Stimulated activated CD8-positive, alpha-beta memory T cell treated with anti-CD3 and anti-CD28 coated beads, Interleukin-15, amount 100 ng/mL, for 4 hours (primary cell): ENCODE measurements at places on chromosomes 6 and 20.

DNA sequence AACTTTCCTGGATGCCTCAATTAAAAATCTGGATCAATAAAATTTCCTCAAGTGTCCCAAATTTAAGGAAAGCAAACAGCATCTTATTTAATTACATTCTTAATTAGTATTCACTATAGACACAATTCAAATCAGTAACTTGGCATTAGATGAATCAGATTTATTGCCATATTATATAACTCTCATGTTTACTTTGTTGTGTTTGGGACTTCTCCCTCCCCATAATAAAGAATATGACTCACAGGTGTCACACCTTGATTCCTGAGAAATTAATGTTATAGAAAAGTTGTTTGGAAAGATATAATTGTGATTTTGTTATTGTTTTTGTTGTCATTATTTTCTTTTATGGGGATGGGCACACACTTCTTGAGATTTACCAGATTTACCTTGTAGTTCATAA is 18.4 kb downstream of the EYA4 start:
- DNase-seq, result no peak

- DNase-seq, result no peak
These were observed 920 bp upstream of the EPHA7 start for GRCh38 chr6:93420163-93420795.

- no peak for DNase-seq
These were observed 126.9 kb downstream of the ID4 start for GRCh38 chr6:19964115-19964514.

- no peak for DNase-seq
These were observed 121.2 kb downstream of the ADAT2 start for GRCh38 chr6:143329323-143329722.

DNA sequence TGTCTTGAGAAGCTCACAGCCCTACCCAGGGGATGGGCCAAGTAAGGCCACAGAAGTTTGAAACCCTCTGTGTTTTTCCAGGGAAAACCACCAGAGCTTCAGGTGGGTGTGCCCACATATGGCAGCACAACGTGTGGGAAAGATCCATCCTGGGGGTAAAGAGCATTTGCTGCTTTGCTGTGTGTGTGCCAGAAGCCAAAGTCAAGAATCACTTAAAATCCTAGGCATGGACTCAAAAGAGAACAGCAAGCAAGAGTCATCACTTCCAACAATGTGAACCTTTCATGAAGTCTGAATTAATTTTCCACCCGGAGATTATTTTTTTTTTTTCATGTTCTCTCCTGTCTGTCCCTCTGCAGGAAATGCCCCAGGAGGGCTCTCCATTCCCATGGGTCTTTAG is 308.2 kb upstream of the SGK1 start:
- DNase-seq, result no peak

DNA sequence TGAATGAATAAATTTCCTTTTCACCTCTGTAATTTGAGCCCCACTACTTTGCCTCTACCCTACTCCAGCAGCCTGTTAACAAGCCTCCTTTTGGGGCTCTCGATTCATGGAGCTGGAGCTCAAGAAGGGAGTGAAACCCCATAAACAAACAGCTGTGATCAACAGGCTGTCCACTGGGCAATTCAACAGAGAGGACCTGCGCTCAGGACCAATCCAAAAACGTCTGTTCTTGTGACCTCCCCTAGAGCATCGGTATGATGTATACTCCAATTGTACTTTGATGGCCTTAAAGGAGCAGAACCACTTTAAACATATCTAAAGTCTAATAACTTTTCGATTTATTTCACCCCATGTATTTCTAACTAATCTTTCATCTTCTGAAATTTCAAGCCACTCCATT is 37.4 kb downstream of the HIVEP2 start:
- no peak for DNase-seq

DNA sequence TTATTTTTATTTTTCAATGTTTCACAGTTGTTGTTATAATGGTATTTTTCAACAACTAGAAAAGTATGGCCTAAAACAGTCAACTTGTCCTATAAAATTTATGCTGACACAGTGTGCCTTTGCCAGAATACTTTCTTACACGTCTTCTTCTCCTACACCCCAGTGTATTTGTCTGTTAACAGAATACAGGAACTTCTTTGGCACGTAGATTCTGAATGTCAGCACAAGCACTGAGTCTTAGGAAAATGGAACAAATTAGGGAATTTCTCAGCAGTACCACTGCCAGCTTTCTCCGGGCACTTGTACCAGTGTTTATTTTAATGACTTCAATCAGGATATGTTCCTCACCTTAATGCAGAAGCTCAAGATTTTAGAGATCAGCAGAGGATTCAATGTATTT is 26.7 kb upstream of the AKIRIN2 start:
- no peak for DNase-seq

- no peak for DNase-seq
These were observed 17.0 kb downstream of the SPAG4 start for GRCh38 chr20:35632539-35633115.

DNA sequence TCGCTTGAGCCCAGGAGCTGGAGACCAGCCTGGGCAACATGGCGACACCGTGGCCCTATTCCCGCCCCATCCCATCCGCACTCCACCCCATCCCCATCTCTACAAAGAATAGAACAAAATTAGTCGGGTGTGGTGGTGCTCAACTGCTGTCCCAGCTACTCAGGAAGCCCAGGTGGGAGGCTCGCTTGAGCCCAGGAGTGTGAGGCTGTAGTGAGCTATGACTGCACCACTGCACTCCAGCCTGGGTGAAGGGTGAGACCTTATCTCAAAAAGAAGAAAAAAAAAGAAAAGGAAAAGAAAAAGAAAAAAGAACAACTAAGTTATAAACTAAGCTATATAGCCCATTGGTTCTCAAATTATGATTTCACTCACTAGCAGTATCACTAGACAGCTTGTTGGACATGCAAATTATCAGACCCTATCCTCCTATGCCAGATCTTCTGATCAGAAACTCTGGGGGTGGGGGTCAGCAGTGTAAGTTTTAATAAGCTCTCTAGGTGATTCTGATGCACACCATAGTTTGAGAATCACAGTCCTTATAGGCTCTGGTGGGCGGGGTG is 491 bp upstream of the ITCH start:
- no peak for DNase-seq

- no peak for DNase-seq
These were observed 5.1 kb downstream of the MOCS1 start for GRCh38 chr6:39929039-39929732.

GRCh38 chr20:52616629-52617028 is 355.5 kb upstream of the TSHZ2 start:
- DNase-seq, result no peak

GRCh38 chr6:23173234-23173633 is 603.9 kb downstream of the HDGFL1 start:
- no peak for DNase-seq
